Activated CD8-positive, alpha-beta T cell treated with anti-CD3 and anti-CD28 coated beads, Interleukin-2, amount 10 ng/mL, durations not matched to agents 7 days and 5 days (primary cell): ENCODE measurements at places on chromosomes 5 and 9. TPM values are rescaled to one million over a fixed set of nuclear protein-coding genes. Genes with fewer than 3 reads are reported as not detected.

Gene SPATA31D4
- total RNA-seq = not detected

Gene PFN3
- total RNA-seq = not detected

Gene OTULINL
- 59.6 TPM for total RNA-seq

Gene BRINP1
- total RNA-seq = not detected

Gene CORO2A
- 9.2 TPM for total RNA-seq

Gene MAP1B
- total RNA-seq = not detected

Gene CARD9
- 1.4 TPM for total RNA-seq

Gene DIRAS2
- total RNA-seq = not detected

Gene LRRC19
- not detected for total RNA-seq

Gene DRD1
- not detected for total RNA-seq

Gene ACTBL2
- not detected for total RNA-seq

Gene INSL4
- total RNA-seq = not detected

Gene POLK
- total RNA-seq = 29.8 TPM
